Fibroblast of skin of back (primary cell): ENCODE measurements at places on chromosomes 6 and 20.

DNA sequence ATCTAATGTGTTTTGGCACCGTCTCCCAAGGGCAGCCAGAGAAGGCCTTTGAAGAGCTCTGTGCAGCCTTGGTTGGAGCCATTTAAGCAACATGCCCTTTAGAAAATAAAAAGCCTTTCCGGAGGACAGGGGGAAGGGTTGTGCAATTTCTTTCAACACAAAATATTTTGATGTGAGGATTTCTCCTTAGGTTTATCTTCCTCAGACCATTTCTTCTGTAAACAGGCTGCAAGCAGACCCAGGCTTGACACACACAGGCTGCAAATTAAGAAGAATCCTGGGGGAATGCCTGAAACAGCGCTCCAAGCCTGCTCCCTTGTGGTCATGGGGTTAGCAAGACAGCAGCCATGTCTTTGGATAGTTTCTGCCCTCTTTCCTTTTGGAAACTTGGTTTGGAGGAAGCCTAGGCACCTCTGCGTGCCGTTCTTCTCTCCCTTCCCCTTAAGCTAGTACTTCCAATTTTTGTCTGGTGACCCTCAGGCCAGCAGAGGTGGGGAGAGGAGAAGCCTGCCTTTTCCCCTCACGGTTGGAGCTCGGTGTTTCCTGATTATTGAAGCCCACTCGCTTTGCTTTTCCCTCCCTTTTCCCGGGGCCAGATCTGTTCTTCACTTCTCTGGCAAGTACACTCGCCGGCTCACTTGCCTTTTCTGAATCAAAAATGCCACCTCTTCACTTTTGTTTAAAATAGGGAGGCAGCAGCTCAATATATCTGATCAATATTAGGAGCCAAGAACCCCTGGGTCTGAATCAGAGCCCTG is 39.6 kb upstream of the NOX3 start:
- DNase-seq: peak; percentile 77

DNA sequence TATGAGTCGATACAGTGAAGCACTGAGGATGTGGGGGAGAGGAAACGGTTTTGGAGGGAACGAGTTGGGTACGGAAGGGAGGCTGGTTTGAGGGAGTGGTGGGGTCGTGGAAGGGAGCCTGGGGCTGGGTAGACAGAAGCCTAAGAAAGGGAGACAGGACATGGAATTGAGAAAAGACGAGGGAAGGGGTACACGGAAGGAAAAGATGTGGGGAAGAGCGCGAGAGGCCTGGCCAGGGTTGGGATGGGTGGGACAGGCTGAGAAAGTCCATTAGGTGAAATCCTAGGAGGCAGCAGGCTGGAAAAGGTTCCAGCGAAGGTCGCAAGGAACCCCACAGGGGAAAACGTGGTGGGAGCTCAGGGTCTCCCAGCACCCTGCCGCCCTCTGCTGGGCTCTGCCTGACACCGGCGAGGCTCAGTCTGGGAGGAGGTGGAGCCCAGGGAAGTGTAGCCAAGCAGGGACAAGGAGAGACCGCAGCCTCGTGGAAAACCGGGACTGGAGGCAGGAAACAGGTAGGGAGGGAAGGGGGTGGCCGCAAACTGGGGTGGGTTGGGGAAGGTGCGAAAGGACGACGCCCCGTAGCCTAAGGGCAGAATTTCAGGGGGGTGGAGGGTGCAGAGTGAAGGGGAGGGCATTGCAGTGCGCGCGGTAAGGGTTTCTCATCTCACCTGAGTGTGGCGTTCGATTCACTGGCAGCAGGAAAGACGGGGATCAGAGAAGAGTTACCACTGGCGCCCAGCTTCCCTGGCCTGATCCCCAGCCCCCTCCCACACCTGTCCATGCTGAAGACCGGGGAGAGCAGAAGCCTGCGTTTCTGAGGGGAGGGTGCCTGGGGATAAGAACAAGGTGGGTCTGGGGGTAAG is 4.3 kb downstream of the GABBR1 start:
- DNase-seq: peak; percentile 82

- no peak for DNase-seq
These were observed 1.7 kb upstream of the WFDC2 start for GRCh38 chr20:45467861-45468260.

- no peak for DNase-seq
These were observed 12.4 kb downstream of the ADGRF5 start for GRCh38 chr6:46909371-46909770.

GRCh38 chr6:38527371-38527770 is 112.4 kb downstream of the BTBD9 start:
- DNase-seq: no peak

DNA sequence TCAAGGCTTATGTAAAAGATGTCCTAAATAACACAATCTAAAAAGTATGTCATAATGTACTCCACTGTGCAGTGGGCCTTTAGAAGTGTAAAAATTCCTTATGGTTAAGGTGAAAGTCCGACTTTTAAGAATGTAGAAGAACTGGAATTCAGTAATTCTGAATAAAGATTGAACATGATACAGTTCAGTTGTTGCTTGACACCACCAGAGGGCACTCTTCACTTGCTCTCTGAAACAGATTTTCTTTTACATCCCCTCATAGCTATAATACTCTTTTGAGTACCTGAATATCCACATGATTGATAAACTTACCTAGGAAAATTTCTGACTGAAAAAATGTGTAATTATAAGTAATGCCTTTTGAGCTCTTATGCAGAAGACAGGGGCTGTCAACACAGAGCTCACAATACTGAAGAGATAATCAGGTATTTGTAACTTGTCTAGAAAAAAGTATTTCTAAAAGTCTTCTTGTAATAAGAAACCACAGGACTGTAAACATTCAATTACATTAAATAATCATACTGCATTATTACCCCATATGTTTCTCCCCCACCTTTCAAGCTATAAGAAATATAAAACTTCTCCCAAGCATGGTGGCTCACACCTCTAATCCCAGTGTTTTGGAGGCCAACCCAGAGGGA is 92.1 kb downstream of the POPDC3 start:
- peak; percentile 50 for DNase-seq

DNA sequence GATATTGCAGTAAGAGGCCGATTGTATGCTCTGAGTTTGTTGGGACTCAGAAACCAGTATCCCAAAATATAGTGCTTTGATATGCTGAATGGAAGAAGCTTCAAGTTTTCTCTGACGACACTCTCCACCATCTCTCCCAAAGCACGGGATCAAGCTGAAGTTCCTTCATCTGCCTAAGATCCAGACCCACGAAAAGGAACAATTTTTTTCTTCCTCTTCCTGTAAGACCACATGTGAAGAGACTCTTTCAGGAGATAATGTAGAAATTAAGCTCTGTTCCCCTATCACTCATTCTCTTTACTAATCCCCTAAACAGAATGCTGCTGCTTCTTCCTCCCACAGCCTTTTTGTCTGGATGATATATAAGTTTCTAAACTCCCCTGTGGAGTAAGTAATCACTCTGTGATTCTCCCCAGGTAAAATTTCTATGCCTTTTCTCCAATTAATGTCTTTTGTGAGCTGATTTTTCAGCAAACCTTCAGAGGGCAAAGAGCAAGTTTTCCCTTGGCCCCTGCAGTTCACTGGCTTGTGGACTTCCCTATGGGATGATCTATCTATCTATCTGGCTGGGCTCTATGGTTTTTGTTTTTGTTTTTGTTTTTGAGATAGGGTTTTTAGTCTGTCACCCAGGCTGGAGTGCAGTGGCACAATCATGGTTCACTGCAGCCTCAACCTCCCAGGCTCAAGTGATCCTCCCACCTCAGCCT is 13.5 kb upstream of the PNRC1 start:
- DNase-seq: no peak

DNA sequence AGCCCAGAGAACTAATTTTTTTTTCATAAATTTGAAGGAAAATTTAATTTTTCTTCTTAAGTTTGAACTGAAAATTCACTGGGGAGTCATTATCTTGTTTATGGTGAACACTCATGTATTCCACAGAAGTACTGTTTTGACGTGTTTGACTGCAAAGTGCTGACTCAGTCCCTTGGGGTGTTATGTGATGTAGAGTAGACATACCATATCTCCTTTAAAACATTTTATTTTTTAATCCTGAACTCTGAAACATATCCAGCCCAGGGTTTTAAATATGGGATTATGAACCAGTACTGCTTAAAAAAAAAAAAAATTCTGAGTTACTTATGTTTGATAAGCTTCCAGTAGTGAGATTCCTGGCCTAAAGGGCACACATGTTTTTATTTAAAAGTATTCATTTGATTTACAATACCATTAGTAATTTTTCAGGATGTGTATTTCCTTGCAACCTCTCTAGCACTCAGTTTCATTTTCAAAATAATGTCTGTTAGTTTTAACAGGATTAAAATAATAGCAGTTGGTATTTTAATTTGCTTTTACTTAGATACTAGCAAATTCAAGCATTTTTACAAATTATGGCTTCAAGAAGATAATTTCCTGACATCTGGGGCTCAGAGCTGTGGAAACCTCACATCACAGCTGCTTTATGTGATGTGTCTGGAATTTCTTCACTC is 81.7 kb upstream of the PDE10A start:
- peak; percentile 39 for DNase-seq

GRCh38 chr6:159513914-159514313 is 179.1 kb downstream of the SOD2 start:
- DNase-seq: no peak

DNA sequence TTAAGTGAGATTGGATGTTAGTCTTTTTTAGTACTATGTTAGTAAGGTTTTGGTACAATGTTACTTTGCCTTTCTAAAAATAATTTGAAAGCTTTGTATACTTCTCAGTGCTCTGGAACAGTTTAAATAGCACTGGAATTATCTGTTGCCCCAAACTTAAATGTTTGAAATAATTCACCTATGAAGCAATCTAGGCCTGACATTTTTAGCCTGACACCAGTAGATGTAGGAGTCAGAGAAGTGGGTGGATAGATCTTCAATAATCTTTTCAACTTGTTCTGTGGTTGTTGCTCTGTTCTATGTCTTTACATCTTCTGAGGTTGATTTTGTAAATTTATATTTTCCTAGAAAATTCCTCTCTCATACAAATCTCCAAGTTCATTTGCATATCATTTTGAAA is 103.1 kb upstream of the ADGRF1 start:
- DNase-seq: no peak

DNA sequence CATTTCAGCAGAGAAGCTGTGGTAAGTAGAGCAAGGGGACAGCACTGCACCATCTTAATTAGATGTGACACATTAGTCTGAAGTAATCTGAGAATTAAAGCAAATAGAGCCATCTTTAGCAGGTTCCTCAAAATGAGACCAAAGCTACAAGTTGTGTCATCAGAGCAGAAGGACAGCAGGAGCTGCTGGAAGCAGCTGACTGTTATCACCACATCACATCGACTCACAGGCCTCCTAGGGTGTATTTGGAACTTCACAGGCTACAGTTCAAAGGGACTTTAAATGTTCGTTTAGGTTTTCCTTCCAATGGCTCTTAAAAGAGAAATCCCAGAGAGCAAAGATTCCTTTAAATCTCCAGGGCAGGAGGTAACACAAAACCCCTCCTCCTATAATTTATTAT is 69.5 kb downstream of the LCA5 start:
- peak; percentile 50 for DNase-seq

DNA sequence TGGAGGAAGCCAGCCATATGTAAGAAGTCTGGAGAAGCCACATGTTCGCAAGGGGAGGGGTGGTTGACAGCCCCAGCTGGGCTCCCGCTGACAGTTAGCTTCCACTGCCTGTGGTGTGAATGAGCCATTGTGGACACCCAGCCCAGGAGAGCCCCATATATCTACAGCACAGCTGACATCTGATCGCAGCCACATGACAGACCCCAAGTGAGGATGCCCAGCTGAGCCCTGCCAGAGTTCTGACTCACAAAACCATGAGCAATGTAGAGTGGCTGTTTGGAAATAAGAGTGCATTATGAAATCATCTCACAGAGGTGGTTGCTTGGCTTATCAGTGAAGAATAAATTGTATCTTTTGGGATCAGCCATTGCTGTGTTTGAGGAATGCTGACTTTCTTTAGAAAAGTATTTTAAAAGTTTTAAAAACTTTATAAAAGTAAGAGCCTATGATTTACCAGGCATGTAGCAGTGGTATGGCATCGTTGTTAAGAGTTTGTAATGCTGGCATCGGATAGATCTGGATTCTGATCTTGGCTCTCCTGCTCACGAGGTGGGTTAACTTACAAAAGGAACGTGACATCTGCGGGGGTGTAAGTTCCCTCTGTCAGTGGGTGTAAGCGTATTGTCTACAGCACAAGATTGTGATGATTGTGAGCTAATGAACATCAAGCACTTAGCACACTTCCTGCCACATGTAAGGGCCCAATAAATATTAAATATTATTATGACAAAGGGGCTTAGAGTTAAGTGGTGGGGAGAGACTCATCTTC is 24.1 kb downstream of the CFAP61 start:
- DNase-seq: peak; percentile 61

DNA sequence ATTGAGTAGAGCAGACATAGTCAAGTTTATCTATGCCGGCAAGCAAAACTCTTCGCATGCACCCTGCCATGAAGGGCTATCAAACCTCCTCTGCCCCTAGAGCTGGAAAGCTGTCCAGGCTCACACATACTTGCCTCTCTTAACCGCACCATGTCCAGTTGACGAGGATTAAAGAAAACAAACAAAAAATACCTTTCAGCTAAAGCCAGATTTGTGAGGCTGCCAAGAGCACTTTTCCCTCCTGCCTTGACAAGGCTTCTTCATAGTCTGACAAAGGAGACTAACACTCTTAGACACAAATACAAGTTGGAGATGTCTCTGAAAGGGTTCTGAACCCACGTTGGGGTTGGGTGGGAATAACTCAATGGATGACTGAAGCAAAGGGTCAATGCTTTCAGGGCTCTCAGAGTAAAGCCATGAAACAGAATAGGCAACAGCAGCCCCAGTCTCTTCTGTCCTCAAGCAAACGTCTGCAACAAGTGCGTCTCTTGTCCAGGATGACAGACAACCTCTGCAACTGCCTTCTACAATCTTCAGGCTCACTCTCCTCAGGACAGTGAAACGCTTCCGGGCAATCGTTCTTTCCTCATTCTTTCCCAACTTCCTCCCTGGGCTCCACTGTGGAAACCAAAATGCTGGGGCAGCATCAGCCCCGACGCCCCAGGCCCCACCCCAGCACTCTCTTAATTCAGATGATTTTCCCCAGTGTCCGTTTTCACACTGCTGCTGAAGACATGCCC is 57.8 kb downstream of the AGPAT4 start:
- DNase-seq: no peak

- DNase-seq: peak; percentile 18
These were observed 201.2 kb upstream of the MYLIP start for GRCh38 chr6:15927531-15928225.

- no peak for DNase-seq
These were observed 9.0 kb downstream of the RRBP1 start for GRCh38 chr20:17673084-17673483.

DNA sequence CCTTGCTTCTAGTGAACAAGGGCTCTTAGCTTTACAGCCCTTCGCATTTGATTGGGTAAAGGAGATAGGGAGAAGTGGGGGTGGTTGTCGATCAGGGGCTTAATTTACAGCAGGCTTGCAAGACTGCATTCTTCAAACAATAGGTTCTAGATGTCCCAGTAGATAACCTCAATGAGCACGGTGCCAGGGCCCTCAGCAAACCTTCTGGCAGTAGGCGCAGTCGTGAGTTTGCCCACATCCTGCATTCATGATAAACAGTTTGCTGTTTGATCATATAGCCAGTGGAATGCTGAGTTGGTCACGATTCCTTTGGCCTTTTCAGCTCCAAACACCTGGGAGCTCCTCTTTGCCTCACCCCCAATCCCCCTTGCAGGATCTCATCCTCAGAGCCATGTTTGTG is 27.5 kb downstream of the SUN5 start:
- DNase-seq: no peak

GRCh38 chr6:8047541-8048292 is 16.5 kb downstream of the BLOC1S5 start:
- DNase-seq: peak; percentile 40

GRCh38 chr6:82555801-82556200 is 192.2 kb downstream of the TPBG start:
- DNase-seq: peak; percentile 66

- DNase-seq: no peak
These were observed 266.1 kb upstream of the ARID1B start for GRCh38 chr6:156511051-156511450.
